ENCODE measurements at places on chromosomes 16 and 17.

GRCh38 chr16:77059446-77059845 lies 131.5 kb upstream of the MON1B start:
- no peak for DNase-seq

DNA sequence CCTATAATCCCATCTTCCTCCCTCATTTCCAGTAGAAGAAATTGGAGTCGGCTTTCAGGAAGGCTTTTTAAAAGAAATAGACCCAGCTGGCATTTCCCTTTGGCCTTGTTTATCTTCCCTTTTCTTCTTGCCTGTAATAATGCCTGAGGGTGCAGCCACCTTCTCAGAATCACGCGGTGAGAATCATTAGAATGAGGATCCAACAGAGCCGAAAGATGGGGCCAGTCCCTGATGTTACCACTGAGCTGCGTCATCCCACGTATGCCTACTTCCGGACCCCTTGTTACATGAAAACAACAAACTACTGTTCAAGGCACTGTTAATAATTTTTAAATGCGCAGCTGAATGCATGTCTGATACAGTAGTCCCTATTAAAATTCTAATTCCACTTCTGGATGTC lies 24.1 kb downstream of the SDR42E1 start:
- DNase-seq, result no peak

- no peak for DNase-seq
These were observed 12.3 kb downstream of the TMEM100 start for GRCh38 chr17:55710410-55710809.

- no peak for DNase-seq
These were observed 6.7 kb downstream of the EPN2 start for GRCh38 chr17:19243838-19244237.

GRCh38 chr16:8402981-8403843 lies 187.1 kb downstream of the TMEM114 start:
- DNase-seq, result peak; percentile 30

DNA sequence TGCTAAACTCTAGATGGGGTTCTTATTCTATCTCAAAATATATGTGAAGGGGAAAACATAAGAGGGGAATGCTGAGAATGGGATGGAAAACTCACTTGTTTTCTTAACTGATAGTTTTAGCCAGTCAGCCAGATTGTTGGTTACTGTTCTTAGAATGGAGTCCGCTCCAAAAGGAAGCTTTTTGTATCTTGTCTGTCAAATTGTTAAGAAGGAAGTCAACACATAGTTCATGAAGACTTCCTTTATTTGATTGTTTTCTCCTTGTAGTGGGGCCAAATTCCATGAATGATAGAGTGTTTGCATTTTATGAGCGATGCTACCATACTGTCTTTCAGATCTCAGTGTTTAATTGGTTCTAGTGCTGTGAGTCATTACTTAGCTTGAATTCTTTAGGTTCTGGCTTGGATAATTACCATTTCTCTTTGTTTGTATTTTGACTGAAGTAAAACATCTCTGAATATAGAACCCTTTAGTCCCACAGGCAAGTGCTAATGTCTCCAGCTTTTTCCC lies 98.3 kb upstream of the GOT2 start:
- no peak for DNase-seq

- DNase-seq, result peak; percentile 96
These were observed 4.3 kb downstream of the THOC6 start for GRCh38 chr16:3027983-3028715.

GRCh38 chr16:561957-562938 lies 2.1 kb downstream of the PRR35 start:
- no peak for DNase-seq

- DNase-seq, result no peak
These were observed 146.3 kb downstream of the SLC39A11 start for GRCh38 chr17:72946156-72946555.

DNA sequence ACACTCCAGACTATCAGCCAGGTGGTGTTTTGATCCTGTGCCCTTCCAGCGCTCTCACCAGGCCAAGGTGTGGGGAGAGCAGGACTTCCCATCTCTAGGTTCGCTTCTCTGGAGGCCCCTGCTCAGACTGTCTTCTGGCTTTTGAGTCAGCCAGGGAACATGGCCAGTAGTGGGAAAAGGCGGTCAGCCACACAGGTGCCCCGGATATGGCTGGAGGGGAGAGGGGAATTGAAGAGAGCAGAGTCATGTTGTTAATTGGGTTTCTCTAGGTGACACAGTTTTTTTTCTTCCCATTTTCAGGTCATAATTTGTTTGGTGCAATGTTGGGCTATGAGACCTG lies 1.5 kb downstream of the MINK1 start:
- DNase-seq, result no peak

GRCh38 chr17:67111327-67111726 lies 67.0 kb downstream of the CACNG1 start:
- no peak for DNase-seq

DNA sequence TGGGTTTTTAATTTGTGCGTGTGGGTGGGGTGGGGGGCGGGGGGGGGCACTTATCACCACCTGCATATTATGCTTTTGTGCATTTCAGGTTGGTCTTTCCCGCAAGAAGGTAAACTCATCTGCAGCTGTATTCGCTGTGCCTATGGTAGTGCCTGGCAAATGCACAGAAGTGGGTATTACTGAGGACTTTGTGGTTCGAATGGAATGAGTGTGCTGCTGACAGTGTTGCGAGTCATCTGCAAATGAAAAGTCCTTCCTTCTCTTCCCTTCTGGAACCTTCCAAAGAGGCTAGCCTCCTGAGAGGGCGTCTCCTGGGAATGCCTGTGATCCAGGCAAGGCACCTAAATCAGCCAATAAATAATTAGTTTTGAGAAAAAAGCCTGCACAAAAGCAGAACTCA lies 532.9 kb downstream of the MAF start:
- DNase-seq, result no peak

DNA sequence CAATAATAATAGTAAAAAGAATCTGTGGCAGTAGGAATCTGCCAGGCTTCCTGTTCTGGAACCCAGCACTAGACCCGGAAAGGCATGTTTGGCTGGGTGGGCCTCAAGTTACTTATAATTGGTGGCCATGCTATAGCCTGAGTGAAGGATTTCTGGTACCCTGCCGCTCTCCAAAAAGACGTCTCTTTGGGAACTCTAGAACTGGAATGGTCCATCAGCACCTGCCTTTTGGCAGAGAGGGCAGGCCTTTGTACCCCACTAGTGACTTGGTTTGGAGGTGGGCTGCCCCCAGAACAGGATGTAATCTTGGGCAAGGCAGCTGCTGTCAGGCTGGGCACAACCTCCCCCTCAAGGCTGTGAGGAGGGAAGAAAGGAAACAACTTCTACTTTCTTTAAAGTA lies 29.3 kb upstream of the ST6GALNAC1 start:
- DNase-seq, result no peak

DNA sequence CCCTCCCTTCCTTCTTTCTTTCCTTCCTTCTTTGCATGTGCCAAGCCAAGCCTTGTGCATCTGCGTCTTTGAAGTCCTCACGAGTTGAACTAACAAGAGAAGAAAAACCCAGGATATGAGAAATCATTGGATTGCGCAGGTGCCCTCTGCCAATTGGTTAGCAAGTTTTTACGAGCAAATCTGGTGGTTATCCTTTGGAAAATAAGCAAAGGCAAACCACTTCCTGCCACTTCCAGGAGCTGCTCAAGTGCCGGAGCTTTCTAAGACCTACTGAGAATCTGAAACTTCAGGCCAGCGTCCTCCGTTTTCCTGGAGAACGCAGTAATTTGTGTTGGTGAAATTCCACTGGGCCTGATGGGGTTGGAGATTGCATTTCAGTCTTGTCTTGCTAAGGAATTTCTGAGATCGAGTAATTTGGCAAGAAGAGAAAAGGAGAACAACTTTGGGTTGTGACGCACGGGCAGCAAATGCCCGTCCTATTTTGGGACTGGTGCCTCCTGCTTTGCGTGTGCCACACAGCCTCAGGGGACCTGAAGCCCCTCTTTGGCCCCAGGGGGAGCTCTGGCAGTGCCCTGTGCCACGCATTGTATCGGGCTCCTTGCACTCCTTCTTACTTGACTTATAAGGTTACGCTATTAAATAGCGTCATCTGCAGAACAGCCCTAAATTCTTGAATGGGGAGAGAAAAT lies 56.4 kb downstream of the CMIP start:
- DNase-seq, result no peak

DNA sequence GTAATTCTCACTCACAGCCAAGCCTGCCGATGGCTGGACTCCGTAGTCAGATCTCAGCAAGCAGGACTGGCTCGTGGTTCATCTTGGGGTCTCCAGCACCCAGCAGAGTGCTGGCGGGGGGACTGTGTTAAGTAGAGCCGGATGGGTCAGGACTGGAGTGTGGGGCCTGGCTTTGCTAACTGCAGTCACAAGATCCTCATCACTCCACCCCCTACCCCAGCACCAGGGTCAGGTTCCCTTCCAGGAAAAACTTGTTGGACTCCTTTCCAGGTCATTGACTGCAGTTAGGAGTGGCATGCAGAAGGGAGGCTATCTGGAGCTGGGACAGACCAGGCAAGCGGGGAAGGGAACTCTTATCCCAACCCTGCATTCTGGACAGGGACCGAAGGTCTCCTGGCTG lies 6.0 kb downstream of the CIITA start:
- no peak for DNase-seq

DNA sequence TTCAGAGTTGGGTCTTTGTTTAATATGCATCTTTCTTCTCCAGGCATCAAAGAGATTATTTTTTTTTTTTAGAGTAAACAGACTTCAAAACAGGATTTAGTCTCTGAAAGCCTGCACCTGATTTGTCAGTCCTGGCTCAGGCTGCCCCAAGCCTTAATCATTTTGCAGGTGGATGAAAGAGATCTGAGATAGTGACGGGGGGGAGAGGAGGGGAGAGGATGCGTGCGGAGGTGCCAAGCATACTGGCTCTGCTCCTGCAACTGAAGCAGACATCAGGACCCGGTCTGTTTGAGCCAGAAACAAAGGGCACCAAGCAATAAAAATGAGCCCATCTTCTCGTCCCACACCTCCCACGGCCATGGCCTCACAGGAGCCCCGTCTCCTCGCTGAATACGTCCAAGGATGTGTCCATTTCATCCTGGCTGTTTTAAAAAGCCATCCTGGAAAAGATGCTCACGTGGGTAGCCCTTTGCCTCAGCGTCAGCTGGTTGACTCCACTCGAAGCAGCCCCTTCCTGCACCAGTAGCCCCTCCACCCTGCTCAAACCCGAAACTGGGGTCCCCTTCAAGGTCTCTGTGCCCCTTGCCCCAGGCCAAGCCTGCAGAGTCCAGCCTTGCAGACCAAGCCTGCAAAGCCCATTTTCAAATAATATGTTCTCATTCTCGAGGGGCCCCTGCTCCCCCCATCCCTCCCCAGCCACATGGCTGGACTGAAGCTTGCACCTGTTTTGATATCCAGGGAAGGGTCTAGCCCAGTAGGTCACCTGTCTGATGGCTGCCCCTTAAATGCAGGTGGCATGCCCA lies 84.8 kb upstream of the TNRC6C start:
- DNase-seq, result no peak

DNA sequence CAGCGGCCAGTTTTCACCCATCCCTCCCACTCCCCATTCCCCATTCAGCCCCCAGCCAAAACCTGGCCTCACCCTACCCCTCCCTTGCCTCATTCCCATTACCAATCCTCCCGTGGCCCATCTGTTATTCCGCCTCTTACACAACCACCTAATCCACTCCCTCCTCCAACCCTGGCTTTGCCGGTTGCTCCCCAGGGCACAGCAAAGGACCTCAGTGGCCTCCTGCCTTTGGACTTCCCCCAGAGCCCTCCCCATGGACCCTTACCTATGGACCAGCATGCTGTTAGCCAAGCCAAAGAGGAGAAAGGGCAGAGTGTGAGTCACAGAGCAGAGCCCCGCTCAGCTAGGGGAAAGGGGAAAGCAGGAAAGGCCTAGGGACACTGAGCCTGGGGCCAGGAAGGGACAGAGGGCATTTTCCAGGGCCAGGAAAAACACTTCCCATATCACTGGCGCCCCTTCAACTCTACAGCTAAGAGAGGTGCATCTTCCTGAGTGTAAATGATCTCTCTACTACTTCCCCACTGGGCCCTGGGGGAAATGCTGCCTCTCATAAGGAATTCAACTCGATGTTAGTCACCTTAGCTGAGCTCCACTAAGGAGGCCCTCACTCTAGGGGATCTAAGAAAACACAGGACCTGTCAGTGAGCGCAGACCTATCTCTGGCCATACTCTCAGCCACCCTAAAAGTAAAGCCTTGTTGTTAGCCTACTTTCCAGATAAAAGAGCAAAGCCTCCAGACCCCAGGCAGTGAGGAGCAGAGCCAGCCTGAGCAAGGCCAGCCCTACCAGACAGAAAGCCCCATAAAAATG lies 10.6 kb downstream of the PEMT start:
- DNase-seq, result no peak

GRCh38 chr17:6927290-6928126 lies 68.3 kb upstream of the ALOX12 start:
- DNase-seq, result no peak

DNA sequence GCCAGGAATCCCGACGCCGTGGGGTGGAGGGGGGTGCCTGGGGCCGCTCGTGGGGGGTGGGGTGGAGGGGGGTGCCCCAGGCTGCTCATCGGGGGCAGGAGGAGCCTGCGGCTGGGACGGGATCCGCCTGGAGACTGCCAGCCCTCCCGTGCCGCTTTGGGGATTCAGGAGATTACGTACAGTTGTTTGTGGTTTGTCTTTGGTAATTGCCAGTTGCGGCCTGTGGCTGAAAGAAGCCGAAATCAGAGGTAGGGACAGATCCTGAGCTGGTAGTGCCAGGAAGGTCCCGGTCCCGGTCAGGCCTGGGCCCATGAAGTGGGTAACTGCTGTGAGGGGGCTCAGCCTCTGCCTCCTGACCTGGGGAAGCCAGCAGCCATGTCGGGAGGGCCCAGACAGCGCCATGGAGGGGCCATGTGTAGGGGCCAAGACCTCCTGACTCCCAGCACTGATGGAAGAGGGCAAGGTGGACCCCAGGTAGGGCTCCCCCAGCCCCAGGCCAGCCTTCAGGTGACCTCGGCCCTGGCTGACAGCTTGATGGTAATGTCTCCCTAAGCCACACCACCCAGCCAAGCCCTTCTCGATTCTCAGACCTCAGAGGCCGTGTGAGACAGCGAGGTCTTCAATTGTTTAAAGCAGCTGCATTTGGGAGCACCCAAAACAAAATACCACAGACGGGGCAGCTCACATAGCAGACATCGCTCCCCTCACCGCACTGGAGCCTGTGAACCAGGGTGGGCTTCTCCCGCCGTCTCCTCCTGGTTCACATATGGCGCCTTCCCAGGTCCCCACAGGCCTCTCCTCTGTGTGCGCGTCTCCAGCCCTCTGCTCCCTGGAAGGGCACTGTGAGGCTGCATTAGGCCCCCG lies 34.9 kb upstream of the SSTR5 start:
- DNase-seq, result no peak

DNA sequence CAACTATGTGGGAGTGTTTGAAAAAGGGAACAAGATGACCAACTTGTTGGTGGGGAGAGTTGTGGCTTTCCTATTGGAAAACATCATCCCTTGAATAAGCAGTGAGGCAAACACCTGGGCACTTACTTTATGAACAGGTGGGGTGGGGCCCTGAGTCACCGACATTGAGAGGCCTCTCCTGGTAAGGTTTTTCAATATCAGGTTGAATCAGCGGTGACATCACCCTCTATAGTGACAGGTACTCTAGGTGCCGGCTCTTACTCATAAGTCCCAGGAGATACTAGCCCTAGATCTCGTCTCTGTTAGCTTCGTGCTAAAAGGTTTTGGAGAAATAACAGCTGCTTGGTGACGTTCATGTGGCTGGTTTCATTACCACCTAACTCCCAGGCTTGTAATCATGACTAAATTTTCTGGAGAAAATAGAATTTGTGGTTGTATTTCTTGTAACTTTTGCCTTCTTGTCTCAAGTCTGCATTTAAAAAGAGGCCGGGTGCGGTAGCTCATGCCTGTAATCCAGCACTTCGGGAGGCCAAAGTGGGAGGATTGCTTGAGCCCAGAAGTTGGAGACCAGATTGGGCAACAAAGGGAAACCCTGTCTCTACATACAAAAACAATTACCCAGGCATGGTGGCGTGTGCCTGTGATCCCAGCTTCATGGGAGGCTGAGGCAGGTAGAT lies 19.3 kb downstream of the CDH1 start:
- no peak for DNase-seq
